NCI-H1105 (cell line): ENCODE measurements at places on chromosomes 3 and 15.

- DNase-seq, result no peak
These were observed 259.1 kb downstream of the OPA1 start for GRCh38 chr3:193851941-193852674.

DNA sequence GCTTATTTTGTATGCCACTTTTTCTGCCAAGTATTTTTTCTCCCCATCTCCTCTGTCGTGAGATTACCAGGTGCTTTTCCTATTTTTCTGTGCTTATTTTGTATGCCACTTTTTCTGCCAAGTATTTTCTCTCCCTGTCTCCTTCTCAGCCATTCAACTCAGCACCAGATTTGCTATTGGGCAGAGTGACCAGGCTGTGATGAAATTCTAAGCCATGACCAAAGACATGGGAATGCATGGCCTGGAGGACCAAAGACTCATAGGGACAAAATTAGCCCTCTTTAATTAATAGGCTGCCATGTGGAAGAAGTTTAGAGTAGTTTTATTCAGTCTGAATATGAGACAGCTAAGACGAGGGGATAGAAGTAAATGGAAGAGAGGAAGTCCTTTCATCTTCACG is 257.4 kb downstream of the SQOR start:
- DNase-seq, result no peak

- DNase-seq, result no peak
These were observed 258.4 kb upstream of the AGTR1 start for GRCh38 chr3:148439254-148439822.

DNA sequence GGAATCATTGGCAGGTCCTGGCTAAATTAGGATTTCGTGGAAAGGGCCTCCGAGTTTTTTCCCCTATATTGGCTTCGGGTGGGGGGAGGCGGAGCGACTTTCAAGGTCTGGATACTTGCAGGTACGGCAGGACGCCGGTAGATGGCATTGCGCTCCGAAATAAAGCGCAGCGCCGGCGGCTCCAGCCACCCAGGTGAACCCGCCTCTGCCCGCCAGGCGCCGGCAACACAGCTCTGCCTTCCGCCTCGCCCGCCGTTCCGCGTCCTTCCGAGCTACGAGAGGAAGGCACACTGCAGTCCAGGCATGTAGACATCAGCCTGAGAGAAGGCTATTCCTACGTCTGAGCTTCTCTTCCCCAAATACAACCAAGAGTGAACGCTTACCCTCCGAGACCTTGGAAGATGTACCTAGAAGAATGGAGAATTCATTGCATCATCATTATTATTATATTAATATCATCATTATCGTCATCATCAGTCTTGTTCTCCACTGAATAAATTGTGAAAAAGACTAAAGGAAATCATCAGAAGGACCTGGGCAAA is 514.1 kb downstream of the MECOM start:
- DNase-seq, result peak; percentile 95

GRCh38 chr3:71874618-71875017 is 89.7 kb upstream of the PROK2 start:
- no peak for DNase-seq

GRCh38 chr15:58724466-58724865 is 25.0 kb downstream of the ADAM10 start:
- DNase-seq, result no peak

- no peak for DNase-seq
These were observed 20.5 kb downstream of the FILIP1L start for GRCh38 chr3:100093831-100094230.

GRCh38 chr3:42159706-42160472 is 68.7 kb downstream of the TRAK1 start:
- DNase-seq, result peak; percentile 50

DNA sequence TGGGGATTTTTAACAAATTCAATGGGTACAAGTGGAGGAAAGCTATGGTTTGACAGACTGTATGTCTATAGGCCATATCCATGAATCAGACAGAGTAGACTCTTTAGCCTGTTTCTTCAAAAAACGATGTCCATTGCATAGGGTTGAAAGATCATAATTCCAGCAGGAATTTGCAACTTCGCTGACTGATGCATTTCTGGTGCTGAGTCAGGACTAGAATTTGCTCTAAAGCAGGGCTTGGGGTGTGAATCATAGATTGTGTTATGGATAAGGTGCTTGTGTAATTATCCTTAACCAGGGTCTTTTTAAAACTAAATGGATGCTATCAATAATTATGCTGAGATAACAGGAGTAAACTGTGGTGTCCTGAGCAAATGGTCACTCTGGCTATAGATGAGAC is 200.4 kb upstream of the TBC1D5 start:
- DNase-seq, result no peak

DNA sequence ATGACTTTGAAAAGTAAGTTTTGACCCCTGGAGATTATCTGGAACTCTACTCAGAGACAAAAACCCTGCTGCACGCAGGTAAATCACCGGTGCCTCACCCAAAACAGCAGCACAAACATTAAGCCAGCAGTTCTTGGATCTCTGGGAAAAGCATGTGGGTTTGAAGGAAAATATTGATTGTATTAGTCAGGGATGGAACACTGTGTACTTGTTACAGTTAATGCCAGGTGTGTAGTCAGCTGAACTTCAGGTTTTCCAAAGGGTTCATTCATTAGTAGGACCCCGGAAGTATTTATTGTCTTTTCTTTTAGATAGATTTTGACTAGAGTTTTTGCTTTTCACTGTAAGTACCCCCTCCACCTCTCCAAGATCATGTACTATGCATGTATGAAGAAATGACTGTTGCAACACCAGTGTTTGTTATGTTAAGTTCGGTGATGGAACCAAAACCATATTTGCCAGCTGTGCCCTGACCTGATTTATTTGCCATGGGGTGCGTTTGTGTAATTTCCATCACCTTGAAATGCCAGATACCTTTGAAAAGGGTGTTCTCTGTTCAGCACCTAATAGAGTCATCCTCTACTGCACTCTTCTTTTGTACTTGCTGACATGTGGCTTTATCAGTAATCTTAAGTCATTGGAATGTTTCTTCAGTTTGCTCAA is 14.5 kb downstream of the ARHGEF26 start:
- no peak for DNase-seq

GRCh38 chr3:40873476-40873875 is 325.8 kb upstream of the CTNNB1 start:
- no peak for DNase-seq

DNA sequence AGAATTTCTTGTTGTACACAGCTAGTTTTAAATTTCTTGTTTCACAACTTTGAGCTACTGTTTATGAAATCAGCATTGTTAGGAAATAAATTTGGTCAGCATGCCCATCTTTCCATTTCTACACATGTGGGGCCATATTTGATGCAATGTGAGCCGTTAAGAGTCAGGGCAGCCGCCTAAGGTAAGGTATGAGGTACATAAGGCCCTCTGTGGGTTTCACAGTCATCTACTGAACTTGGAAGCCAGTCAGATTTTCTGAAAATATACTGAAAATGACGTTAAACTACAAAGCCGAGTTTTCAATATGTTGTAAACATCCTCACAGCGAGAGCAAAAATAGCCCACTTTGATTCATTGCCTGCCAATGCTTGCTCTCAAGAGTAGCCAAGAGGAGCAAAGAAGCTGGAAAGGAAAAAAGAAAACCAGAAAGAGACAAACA is 94.7 kb upstream of the PDZRN3 start:
- DNase-seq, result no peak

DNA sequence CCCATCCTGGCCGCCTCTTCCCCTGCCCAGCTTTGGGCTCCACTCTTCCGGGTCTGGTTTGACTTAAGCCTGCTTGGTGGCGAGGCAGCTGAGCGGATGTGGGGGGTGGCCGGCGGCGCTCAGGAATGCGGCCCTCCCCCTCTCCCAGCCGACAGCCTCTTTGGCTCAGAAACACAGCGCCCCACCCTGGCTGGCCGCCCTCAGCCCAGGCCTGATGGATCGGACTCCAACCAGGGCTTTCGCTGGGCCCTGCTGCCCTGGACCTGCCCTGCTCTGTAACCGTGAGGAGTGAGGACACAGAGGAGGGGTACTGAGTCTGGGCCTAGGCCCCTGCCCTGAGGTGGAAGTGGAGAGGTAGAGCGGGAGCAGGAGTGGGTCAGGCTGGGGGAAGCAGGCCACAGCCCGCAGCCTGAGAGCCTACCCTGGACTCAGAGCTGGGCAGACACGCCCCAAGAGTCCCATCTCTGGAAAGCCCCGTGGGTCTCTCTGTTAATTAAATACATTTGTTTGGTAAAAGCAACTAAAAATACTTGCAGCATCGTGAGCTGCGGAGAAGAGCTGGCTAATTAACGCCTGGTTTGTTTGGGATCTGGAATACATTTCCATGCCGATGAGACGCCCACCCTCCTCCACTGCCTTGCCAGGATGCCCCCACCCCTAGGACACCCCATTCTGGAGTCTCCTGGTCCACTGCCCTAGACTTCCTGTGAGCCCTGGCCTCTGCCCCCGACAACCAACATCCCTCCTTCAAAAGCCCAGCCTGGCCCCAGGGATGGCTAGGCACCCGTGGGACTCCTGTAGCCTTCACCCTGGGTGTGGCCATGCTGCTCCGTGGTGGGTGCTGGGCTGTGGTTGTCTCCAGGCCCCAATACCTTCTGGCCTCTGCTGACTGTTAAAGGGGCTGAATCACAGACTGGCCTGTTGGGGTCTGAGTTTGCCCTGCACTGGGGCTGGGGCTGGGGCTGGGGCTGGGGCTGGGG is 19.6 kb downstream of the PLXNA1 start:
- no peak for DNase-seq

- no peak for DNase-seq
These were observed 22.5 kb downstream of the LRRN1 start for GRCh38 chr3:3821777-3822176.

DNA sequence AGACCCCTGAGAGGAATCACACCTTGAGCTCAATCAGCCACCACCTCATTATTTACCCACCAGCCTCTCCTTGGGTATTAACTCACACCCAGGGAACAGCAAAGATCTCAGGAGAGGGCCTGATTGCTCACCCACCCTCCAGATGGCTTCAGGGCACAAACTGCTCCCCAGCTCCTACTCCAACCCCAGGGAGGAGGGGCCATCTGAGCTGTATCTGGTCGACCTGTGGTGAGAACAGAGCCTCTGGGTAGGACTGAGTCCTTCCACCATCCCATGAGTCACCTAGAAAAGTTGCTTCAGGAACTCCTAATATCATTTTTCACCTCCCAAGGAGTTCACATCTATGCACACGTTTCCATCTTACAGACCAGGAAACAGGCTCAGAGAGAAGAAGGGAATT is 44.8 kb upstream of the HES1 start:
- DNase-seq, result no peak

DNA sequence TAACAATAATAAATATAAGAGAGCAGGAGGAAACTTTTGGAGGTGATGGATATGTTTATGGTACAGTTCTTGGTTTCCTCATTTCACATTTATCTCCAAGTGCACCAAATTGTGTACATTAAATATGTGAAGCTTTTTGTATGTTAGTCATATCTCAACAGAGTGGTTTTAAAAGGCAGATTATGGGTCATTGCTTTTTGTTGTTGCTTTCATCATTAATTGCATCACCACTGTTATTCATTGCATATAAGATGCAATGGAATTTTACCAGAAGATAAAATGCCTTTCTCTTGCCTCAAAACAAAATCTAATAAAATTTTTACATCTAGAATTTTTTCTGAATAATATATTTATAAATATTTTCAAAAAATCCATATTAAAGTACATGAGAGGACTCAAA is 1198.9 kb upstream of the GBE1 start:
- DNase-seq, result no peak

GRCh38 chr3:186577521-186577920 is 7.0 kb downstream of the DNAJB11 start:
- DNase-seq, result no peak

GRCh38 chr3:128464188-128464587 is 2.5 kb downstream of the DNAJB8 start:
- DNase-seq, result no peak

GRCh38 chr15:84822653-84823281 is 5.6 kb downstream of the ALPK3 start:
- DNase-seq, result no peak

DNA sequence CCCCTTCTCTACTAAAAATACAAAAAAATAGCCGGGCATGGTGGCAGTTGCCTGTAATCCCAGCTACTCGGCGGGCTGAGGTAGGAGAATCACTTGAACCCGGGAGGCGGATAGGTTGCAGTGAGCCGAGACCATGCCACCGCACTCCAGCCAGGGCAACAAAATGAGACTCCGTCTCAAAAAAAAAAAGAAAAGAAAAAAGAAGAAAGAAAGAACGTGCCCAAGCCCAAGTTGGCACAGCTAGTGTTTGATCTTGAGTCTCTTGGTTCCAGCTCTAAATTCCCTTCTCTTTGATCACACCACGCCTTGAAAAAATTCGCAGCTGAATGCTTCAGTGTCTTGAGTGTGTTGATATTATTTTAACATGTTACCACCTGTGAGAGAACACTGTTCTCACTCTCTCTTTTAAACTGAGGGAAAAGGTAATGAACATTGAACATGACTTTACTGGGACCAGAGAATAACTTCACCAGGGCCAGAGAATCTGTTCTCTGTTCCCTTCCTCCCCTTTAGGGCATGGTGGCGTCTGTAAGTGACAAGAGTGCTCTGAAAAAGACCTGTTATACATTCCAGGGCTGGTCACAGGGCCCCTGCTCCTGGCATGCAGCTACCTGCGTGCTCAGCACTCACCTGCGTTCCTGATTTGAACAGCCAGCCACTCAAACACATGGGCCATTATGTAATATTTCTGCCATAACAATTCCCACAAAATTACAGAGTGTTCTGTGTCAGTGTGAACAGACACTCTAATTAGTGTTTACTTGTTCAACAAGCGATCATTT is 19.0 kb downstream of the SLCO3A1 start:
- DNase-seq, result peak; percentile 50

DNA sequence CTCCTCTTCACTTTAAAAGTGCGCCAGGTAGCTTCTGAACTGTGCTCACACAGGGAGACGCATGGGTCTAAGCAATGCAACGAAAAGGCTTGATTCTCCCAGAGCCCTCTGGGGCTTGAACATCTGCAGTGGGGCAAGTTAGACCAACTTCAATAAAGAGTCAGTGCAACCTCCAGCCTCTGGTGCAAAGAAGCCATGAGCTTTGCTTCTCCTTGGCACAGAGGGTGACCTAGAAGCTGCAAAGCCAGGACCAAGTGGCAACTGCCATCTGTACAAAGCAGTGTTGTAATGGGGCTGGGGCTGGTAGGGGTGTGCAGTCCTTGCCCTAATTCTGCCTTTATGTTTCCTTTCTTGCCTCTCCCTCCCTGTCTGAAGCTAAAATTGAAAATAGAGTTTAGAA is 219.0 kb upstream of the CD96 start:
- DNase-seq, result no peak
